ENCODE measurements at places on chromosomes 2 and 18. TPM values are rescaled to one million over a fixed set of nuclear protein-coding genes. Genes with fewer than 3 reads are reported as not detected.

Gene MSGN1
- total RNA-seq = not detected

- H3K4me3 ChIP-seq = peak overlapping the region; percentile 78
- H3K36me3 ChIP-seq = peaks cover 17% of the 10 kb centered on the region
- no peaks in the 10 kb centered on the region for H3K27me3 ChIP-seq
Measured at GRCh38 chr18:45962866-45963265, 4.3 kb downstream of the EPG5 start.

Gene MAP3K19
- not detected for total RNA-seq

- H3K4me3 ChIP-seq = no peak overlapping the region
- H3K4me1 ChIP-seq = no peaks in the 10 kb centered on the region
- no peak overlapping the region for H3K27ac ChIP-seq
- H3K27me3 ChIP-seq = peaks cover 55% of the 10 kb centered on the region
- no peak for DNase-seq
Measured at GRCh38 chr2:11534071-11534745, 363 bp downstream of the GREB1 start.

DNA sequence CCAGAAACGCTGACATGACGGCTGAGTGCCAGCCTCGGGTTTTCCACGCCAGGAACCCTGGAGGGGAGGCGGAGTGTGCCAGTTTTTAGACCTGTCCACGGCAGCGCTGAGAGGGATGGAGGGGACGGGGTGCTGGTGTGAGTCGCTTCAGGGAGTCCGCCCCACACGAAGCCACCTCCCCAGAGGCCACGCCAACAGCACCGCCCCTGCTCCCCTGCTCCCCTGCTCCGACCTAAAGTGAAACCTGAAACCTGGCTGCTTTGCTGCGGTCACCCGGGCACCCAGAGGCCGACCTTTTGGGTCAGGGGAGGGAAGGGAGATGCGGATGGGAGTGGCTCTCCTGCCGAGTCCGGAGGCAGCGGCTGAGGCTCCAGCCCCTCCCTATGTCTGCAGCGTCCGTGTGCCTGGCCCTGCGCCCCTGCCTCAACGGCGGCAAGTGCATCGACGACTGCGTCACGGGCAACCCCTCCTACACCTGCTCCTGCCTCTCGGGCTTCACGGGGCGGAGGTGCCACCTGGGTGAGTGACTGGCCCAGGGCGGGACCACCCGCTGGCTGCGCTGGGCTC lies 38.1 kb downstream of the SNED1 start:
- H3K4me1 ChIP-seq = peaks cover 18% of the 10 kb centered on the region
- peak overlapping the region; percentile 88 for H3K27ac ChIP-seq
- no peaks in the 10 kb centered on the region for H3K27me3 ChIP-seq
- peak overlapping the region; percentile 86 for H3K4me3 ChIP-seq
- peak; percentile 47 for DNase-seq

Gene ACVR2A
- total RNA-seq = 13.6 TPM

Gene NOL4
- total RNA-seq = not detected

DNA sequence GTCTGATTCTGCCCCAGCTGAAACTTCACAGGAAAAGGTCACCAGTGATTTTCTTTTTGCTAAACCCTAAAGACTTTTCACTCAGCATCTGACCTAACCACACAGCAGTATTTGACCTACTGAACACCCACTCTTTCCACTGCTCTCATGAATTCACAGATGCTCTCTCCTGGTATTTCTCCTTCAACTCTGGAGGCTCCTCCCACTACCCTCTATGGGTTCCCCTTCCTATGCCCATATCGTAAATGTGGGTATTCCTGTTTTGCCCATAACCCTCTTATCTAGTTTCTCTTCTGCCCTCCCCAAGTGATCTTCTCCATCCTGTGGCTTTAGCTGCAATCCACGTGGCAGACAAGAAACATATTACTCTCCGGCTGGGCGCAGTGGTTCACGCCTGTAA lies 7.6 kb downstream of the PLEKHM3 start:
- peaks cover 31% of the 10 kb centered on the region for H3K4me1 ChIP-seq
- no peak for DNase-seq
- no peak overlapping the region for H3K4me3 ChIP-seq
- H3K27ac ChIP-seq = peak overlapping the region; percentile 85
- H3K36me3 ChIP-seq = peaks cover 7% of the 10 kb centered on the region

GRCh38 chr18:57898506-57899124 lies 95.5 kb upstream of the ATP8B1 start:
- no peaks in the 10 kb centered on the region for H3K4me1 ChIP-seq
- no peak for DNase-seq
- no peaks in the 10 kb centered on the region for H3K36me3 ChIP-seq
- peaks cover 21% of the 10 kb centered on the region for H3K27me3 ChIP-seq
- peak overlapping the region; percentile 16 for H3K4me3 ChIP-seq
- H3K27ac ChIP-seq = no peak overlapping the region

Gene IL36G
- not detected for total RNA-seq

Gene FSIP2
- total RNA-seq = 0.57 TPM

Gene UGT1A3
- total RNA-seq = not detected

DNA sequence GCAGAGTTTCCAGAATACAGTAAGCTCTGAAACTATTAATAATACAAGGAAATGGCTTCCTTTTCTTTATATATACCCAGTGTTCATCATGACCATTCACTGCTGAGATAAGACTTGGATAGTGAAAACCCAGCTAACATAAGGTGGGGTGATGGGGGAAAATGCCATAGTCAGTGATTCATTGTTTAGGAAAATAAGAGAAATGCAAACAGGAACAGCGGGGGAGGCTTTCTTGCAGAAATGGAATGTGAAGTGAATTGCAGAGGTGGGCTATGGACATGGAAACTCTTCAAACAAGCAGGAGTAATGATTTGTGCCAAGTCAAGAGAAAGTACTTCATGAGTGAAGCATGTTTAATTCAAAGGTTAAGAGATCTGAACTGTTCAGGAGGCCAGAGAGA lies 519.4 kb downstream of the TDRD15 start:
- DNase-seq = no peak
- H3K36me3 ChIP-seq = no peaks in the 10 kb centered on the region
- no peaks in the 10 kb centered on the region for H3K4me1 ChIP-seq
- H3K4me3 ChIP-seq = no peak overlapping the region
- no peaks in the 10 kb centered on the region for H3K27me3 ChIP-seq

DNA sequence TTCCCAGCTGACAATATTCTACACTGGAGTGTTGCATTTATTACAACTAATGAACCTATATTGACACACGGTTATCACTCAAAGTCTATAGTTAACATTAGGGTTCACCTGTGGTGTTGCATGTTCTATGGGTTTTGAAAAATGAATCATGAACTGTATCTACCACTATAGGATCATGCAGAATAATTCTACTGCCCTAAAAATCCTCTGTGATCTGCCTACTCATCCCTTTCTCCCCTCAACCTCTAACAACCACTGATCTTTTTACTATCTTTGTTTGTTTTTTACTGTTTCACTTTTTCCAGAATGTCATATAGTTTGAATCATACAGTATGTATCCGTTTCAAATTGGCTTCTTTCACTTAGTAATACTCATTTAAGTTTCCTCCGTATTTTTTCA lies 47.6 kb upstream of the TCF7L1 start:
- no peaks in the 10 kb centered on the region for H3K4me1 ChIP-seq
- no peak for DNase-seq
- no peak overlapping the region for H3K4me3 ChIP-seq
- no peak overlapping the region for H3K27ac ChIP-seq
- no peaks in the 10 kb centered on the region for H3K36me3 ChIP-seq
- H3K27me3 ChIP-seq = peaks cover 21% of the 10 kb centered on the region

Gene DOCK10
- total RNA-seq = 233 TPM

- H3K4me3 ChIP-seq = no peak overlapping the region
- DNase-seq = no peak
- no peak overlapping the region for H3K27ac ChIP-seq
- peaks cover 6% of the 10 kb centered on the region for H3K27me3 ChIP-seq
- peaks cover 5% of the 10 kb centered on the region for H3K4me1 ChIP-seq
Measured at GRCh38 chr18:13175266-13175665, 43.3 kb upstream of the LDLRAD4 start.

GRCh38 chr2:217843324-217843723 lies 159.5 kb downstream of the TNS1 start:
- no peaks in the 10 kb centered on the region for H3K36me3 ChIP-seq
- no peak overlapping the region for H3K27ac ChIP-seq
- H3K4me1 ChIP-seq = no peaks in the 10 kb centered on the region
- no peak overlapping the region for H3K4me3 ChIP-seq

Gene KIF5C
- total RNA-seq = 41.6 TPM

GRCh38 chr2:227183657-227184367 lies 19.4 kb downstream of the COL4A3 start:
- peaks cover 2% of the 10 kb centered on the region for H3K4me1 ChIP-seq
- H3K4me3 ChIP-seq = no peak overlapping the region
- no peaks in the 10 kb centered on the region for H3K36me3 ChIP-seq

Gene KIAA2012
- total RNA-seq = not detected

All from T-helper 17 cell (primary cell).